DMS79 treated with DMSO at 0.1 percent for 48 hours (cell line): ENCODE measurements at places on chromosomes 1 and 21.

DNA sequence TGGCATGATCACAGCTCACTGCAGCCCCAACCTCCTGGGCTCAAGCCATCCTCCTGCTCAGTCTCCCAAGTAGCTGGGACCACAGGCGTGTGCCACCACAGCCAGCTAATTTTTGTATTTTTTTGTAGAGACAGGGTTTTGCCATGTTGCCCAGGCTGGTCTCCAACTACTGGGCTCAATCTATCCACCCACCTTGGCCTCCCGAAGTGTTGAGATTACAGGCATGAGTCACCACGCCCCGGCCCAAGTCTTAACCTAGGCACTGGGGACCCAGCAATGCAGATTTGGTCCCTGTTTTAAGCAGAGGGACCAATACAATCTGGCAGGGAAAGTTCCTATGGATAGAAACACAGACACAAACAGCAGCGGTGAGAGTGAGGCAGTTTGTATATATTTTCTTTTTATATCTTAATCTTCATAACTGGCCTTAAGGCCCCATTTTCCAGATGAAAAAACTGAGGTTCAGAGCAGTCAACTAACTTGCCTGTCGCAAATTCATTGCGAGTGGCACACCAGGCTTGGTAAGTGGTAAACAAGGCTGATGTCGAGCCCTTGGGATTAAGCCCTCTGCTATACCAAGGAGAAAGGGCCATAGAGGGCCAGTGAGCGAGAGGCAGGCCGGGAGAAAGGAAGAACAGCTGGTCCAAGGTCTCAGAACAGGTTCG, 77.8 kb upstream of the TINAGL1 start:
- no peak for DNase-seq

GRCh38 chr1:208243527-208243966, 637 bp downstream of the PLXNA2 start:
- DNase-seq, result no peak

- no peak for DNase-seq
Measured at GRCh38 chr1:114063544-114063943, 84.3 kb downstream of the OLFML3 start.

DNA sequence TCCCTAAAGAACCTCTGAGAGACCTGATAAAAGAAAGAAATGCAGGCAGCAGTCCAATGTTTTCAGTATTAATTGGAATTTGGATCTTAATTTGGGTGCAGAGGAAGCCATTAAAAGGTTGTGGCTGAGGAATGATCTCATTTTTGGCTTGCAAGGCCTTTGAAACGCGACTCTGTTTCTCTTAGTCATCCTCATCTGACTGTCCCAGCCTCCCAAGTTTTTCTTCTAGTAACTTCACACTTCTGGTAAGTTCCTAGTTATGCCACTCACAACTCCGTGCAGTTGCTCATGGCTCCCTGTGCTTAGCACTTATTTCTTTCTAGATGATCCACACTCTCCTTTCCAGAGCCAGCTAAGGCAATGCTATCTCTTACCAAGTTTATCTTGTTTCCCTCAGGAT, 147.4 kb upstream of the USP24 start:
- no peak for DNase-seq
